Right forelimb (tissue), 1 donor: ENCODE measurements at places on chromosomes 13 and 19.
A peak's percentile ranks its signal among the peaks of the same experiment; 100 is the strongest.

- no peak for DNase-seq
Measured at GRCh38 chr13:67554286-67554685, 324.1 kb upstream of the PCDH9 start.

DNA sequence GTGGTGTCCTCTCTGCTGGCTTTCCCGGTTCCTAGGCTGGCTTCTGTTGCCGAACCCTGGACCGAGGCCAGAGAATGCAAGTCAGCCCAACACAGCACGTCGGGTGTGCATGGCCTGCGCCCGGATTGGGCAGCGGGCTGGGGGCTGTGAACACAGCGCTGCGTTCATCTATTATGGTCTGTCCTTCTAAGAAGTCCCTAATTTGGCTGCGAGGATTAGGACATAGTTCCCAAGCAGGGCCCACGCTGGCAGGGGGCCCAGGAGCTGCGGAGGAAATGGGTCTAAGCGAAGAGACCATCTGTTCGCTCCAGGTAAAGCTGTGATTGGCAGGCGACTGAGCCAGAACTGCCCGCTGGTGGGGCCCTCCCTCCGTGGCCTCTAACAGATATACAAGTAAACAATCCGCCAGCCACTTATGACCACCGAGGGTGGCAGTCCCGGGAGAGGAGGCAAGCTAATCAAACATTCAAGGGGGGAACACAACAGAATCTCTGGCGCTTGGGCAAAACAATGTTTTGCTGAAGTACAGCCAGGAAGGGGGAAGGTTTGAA lies 6.0 kb downstream of the SYCE2 start:
- DNase-seq: peak; percentile 85

- no peak for DNase-seq
Measured at GRCh38 chr19:38670921-38671398, 23.5 kb downstream of the ACTN4 start.

GRCh38 chr13:46541210-46541609 lies 11.8 kb upstream of the LRCH1 start:
- DNase-seq: no peak

- no peak for DNase-seq
Measured at GRCh38 chr19:52948025-52948770, 14.5 kb downstream of the ZNF816 start.

DNA sequence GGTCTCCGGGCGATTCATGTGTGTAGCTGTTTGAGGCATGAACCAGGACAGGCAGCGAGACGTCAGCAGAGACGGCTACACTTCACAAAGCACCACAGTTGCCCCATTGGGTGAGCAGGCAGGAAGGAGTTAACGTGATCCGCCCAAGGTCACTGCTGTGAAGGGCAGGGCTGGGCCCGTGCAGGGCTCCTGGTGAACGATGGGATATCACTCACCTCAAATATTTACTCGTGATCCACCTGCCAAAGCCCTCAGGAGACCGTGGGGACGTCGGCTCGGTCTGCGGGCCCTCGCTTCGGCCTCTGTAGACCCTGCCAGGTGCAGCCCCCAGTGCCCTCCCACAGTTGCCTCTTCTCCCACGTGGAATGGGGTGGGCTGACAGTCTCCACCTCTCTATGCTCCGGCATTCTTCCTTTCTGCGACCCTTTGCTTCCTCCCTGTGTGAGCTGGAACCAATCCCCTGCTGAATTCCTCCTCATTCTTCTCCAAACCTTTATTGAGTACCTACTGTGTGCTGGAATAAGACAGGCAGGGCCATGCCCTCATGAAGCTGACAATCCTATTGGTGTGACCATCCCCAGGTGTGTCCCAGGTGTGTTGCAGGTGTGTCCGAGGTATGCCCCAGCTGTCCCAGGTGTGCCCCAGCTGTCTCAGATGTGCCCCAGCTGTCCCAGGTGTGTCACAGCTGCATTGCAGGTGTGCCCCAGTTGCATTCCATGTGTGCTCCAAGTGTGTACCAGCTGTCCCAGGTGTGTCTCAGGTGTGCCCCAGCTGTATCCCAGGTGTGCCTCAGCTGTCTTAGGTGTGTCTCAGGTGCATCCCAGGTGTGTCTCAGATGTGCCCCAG lies 2.0 kb upstream of the GRK1 start:
- no peak for DNase-seq

GRCh38 chr13:91212231-91212630 lies 135.3 kb upstream of the MIR17HG start:
- DNase-seq: no peak

GRCh38 chr19:17831419-17831888 lies 10.1 kb upstream of the INSL3 start:
- DNase-seq: no peak

DNA sequence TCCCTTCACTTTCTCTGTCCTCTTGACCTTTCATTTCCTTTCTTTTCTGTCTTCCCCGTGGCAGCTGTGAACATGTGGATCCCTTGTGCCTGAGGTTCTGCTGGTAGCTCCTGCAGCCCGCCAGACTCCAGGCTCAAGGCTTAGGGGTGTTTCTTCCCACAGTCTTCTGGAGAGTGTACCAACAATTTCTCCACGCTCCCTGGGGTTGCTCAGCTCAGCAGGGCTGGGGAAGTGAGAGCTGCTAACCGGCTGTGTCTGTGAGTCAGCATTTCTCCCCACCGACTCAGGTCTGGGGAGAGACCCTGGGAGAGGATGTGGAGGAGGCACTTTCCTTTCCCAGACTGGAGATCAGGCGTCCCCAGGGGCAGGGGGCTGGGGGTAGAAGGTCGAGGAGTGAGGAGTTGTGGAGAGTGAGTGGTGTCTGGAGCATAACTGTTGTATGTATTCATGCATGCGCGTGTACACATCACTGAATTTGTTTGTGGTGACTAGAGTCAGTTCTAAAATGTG lies 193.6 kb downstream of the KCNRG start:
- DNase-seq: peak; percentile 65

DNA sequence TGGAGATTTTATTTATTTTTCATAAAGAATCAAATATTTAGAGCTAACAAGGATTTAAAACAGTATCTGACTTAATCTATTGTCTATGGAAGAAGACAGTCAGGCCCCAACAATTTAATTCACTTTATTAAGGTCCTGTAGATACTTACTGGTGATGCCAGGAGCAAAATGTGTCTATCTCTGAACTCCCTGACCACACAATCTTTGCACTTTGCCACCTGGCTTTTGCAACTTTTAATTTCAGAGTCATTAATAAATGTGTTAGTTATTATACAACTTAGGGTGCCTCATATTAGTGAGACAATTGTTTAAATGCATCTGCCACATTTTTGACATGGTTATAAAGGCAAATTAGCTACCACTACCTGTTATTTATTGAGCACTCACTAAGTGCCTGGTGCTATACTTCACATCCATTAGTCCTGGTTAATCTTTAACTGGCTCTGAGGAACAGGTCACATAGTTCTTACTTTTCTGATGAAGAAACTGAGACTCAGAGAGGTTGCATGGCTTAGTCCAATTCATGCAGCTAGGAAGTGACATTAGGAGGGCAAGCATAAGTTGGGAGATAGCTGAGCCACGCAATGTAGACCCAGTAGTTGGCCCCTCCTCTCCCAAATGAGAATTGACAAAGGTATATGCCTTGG lies 297.9 kb downstream of the DCT start:
- no peak for DNase-seq

DNA sequence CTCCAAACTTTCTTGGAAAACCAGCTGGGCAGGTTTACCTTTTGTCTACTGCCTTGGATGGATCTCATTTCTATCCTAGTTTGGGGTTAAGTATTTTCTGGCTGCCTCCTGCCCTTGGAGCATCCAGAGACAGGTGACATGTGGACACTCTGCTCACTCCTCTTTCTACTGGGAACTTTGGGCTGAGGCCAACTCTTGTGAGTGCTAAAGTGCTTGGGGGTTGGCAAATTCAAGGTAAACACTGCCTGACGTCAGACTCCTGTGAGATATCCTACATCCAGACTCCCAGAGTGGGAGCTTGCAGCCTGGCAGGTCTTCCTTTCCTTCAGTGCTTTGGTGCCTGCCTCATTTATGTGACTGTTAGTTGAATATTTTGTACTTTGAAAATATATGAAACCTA lies 388.1 kb downstream of the KCNRG start:
- DNase-seq: no peak

DNA sequence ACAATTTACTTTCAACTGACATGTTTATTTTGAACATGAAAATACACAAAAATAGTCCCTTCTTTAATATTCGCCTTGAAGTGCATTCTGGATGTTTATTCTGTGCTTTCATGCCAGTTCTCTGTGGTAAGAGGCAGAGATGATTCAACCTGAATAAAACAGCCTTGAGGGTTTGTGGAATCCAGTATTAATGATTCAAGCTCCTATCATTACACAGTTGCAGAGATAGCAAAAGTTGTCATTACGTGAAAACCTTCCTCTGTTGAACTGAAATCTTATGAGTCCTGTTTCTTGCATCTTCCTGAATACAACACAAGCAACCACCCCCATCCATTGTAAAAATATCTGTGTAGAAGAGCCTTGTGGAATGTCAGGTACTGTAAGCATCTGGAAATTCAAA lies 142.3 kb upstream of the HTR2A start:
- no peak for DNase-seq

DNA sequence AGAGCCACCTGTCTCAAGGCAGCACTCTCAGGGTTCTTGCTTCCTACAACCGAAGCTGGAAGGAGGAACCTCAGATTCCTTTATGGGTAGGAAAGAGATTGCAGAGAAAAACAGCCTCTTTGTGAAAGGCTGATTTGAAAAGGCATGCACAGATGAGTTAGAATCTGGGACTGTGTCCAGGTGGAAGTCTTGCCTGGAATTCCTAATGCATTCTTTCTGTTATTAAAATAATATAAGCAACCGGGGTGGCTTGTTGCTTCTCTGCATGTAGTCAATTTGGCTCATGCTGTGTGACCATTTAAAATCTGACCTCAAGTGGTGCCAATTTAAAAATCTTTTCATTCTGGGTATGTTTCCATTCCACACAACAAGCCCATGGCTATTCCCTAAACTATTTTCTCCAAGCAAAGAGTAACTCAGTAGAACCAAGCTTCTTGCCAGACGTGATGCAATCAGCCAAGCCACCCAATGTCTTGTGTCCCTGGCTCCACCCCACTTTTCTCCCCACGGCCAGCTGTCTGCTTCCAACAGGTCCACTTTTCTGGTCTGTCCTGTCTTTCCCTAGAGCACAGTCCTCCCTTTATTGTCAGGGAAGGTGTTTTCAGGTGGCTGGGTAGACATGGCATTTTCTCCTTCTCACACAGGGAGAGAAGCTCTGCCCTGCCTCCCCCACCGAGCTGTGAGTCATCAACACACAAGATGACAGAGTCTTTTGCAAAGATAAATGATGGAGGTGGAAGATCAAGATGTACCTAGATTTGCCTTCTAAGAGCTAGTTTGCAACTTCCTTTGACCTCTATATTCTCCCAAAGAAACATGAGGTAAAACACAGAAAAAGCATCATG lies 394.3 kb downstream of the FOXO1 start:
- peak; percentile 59 for DNase-seq

GRCh38 chr19:29495091-29495490 lies 30.7 kb upstream of the VSTM2B start:
- DNase-seq: no peak

DNA sequence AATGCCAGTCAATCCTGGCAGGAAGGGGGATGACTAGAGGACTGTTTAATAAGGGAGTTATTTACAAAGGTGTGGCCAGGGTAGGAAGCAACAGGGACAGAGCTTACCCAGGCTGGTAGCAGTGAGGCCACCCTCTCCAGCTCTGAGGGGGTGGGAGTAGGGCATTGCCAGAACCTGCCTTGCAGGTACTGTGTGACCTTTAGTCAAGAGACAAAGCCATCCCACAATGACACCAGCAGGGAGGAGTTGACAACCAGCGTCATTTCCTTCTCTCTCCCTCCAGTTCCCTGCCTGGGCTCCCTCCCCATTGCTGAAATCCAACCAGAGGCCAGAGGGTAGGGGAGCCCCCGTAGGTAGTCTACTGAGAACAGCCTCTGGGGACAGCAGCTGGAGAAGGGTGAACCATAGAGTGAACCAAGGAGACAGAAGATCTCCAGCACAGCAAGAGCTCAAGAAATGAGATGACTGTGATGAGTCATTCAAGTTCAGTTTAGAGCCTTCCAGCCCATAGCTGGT lies 33.3 kb upstream of the SPATA13 start:
- DNase-seq: no peak

- no peak for DNase-seq
Measured at GRCh38 chr19:4379383-4380253, 20.7 kb downstream of the SH3GL1 start.

DNA sequence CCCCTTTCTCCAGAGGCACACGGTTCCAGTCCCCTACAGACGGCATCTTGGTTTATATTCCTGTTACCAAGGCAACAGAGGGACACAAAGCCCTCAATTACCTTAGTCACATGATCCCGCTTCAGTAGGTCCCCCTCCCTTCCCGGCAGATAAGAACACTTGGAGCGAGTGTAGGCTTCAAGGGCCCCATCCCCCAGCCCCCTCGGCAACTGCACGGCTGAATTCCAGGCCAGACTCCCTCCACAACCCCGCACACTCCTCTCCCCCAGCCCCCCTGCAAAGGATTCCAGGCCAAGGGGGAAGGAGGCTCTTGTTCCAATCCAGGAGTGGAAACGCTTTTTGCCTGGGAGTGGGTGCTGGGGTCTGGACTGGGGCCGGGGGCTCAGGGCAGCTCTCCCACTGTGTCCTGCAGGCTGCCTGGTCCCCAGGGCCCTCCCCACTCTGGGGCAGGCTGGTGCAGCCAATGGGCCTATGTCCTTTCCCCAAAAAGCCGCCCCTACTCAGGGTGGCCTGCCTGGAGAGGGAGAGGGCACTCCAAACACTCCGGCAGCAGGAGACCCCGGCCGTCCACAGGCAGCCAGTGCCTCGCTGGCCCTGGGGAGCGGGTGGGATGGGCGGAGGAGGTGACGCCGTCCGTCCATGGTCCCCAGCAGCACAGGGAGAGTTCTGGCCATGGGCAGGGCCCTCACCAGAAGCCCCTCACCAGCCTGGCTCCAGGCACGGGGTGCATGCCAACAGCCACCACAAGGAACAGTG lies 62.6 kb downstream of the MLLT1 start:
- DNase-seq: no peak

- peak; percentile 33 for DNase-seq
Measured at GRCh38 chr13:112967686-112968379, 1.2 kb upstream of the MCF2L start.

- DNase-seq: no peak
Measured at GRCh38 chr13:112997188-112998130, 28.4 kb downstream of the MCF2L start.

- no peak for DNase-seq
Measured at GRCh38 chr13:76944456-76944855, 3.9 kb upstream of the ACOD1 start.

DNA sequence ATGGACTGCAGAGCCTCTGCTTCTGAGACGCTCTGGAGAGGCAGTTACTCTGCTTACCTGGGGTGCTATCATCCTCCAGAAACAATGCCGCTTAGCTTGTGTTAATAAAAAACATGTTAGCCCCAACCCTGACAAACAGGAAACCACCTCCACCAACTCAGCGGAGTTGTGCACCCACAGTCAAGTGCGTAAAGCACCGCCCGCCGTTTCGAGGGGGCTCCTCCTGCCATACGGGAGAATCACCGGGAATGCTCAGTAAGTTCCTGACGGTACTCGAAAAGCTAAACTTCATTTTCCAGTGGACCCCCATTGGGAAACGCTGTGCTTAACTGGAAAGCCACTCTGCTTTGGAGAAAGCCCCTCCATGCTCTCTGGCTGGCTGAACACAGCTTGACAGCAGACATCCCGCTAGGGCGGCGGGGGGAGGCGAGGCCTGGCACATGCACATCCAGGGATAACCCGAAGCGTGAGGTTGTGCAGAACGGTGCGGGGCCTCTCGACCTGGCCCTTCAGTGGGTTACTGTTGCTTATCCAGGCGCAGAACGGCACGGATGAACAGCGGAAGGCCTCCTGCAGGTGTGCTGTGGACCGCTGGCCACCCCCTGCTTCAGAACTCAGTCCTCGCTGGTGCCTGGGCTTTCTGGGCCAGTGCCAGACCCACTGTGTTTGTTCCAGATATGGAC lies 17.1 kb downstream of the GAS6 start:
- DNase-seq: peak; percentile 39
